Right lung (tissue), 10 donors: ENCODE measurements at places on chromosomes 1 and 21. TPM values are rescaled to one million over a fixed set of nuclear protein-coding genes. Genes with fewer than 3 reads are reported as not detected.

- DNase-seq, result peak; percentile 20
Observed at GRCh38 chr1:19036041-19036812, 79.8 kb upstream of the IFFO2 start.

DNA sequence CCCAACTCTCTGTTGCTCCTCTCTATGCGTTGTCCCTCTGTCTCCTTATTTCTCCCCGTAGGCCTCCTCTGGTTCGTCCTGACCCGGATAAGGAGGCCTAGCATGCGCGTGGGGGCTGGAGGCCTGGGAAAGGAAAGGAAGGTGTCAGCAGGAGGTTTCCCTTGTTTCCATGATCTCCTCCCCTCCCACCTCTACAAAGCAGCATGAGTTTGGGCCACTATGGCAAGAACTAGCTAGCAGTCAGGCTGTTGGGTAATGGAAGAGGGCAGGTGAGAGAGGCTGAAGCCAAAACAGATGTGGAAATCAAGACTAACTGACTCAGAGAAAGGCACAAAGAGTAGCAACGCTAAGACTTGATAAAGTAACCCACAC is 687 bp upstream of the SEMA6C start:
- DNase-seq, result no peak

The ADORA1 gene
- polyA plus RNA-seq, result 12.3 TPM

DNA sequence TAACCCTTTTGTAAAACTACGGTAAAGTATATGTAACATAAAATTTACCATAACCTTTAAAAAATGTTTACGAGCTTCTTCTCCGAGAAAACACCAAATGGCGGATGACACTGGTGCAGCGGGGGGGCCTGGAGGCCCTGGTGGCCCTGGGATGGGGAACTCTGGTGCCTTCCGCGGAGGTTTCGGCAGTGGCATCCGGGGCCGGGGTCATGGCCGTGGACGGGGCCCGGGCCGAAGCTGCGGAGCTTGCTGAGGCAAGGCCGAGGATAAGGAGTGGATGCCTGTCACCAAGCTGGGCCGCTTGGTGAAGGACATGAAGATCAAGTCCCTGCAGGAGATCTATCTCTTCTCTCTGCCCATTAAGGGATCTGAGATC is 7.5 kb downstream of the MFSD2A start:
- no peak for DNase-seq

The NBL1 gene
- 92.8 TPM for polyA plus RNA-seq

- DNase-seq, result no peak
Observed at GRCh38 chr1:6508154-6508815, 16.8 kb upstream of the PLEKHG5 start.

DNA sequence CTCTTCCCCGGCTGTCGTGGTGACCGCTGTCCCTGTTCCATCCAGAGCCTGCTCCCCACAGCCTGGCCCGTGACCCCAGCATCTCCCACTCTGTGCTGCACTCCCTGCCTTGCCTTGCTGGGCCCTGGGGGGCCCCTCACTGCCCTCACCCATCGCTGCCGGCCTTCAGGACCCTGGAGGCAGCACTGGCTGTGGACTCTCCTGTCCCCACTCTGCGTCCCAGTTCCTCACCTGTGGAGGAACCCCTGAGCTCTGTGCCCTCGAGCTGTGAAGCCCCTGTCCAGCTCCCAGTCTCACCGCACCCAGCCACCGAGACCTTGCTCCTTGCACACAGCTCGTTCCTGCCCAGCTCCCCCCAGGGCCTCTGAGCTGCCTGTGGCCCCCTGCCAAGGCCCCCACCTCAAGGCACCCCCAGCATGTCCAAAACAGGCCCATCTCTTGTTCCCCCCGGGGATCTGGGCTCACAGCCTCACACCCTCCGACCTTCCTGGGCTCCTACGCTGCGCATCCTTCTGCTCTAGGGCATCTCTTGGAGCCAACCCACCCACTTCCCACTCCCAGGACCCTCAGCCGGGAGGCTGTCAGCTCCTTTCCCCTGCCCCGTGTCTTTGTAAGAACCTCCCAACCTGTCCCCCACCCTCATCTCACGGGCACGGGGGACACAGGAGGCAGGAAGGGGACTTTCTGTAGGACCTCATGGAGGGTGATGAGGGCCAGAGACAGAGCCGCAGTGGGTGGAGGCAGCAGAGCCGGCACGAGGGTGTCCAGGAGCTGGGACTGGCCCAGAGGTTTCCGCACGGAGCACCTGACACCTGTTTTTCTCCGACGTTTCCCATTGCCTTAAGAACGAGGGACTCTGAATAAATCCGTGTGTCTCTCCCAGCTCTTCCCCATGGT is 109.3 kb downstream of the WDR4 start:
- DNase-seq, result no peak
